ENCODE measurements at places on chromosomes 7 and 10.

GRCh38 chr7:55570218-55570873 lies 2.0 kb downstream of the VOPP1 start:
- no peak for DNase-seq

DNA sequence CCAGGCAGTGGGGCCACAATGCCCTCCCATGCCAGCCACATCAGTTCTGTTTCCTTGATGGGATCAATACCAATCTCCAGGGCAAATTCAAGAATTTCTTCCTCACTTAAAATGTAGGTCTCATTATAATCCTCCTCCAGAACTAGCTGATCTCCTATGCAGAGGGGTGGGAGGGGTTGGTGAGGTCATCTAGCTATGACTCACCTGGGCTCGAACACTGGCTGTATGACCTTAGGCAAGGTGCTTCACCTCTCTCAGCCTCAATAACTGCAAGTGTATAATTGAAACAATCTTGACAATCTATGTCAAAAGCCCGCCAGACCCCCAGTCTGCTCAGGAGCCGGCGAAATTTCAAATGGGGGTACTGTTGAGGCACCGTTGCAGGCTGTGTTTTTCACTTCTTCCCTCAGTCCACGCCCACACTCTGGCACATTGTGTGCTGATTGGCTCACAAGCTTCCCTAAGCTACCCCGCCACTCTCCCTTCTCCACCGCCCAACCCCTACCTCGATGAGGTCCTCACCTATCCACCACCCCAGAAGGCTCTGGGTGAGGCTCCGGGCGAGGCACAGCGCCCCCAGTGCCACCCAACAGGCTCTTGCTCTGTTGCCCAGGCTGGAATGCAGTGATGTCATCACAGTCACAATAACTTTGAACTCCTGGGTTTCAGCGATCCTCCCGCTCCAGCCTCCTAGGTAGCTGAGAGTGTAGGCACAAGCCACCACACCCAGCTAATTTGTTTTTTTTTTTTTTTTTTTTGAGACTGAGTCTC lies 70.5 kb downstream of the ZNF22 start:
- no peak for DNase-seq

DNA sequence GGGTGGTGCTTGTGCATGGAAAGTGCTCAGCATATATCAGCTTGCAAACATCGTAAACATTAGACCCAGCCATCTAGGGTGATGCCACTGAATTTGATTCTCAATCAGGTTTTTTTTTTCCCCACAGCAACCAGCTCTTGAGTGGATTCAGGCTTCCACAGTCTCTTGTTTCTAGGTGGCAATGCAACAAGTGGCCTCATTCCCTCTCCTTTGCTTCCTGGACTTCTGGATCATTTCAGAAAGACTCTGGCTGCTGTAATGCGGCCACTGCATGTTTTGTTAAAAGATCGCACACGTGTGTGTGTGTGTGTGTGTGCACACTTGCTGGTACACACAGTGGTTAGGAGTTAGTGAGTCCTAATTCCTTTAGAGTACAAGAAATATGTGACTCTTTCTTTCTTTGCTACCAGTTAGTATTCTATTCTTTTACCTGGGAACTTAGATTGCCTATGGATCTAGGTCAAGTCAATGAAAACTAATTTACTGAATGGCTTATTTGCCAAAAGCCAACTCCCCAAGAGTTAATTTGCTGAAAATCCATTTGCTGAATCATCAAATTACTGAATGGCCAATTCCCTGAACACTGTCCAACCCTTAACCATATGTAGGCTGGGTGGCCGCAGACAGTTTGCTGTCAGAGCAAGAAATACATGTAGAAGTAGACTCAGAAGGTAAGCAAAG lies 222.5 kb downstream of the CCSER2 start:
- no peak for DNase-seq

GRCh38 chr7:123343611-123344010 lies 143.8 kb upstream of the SLC13A1 start:
- DNase-seq = no peak

- DNase-seq = no peak
Measured at GRCh38 chr10:105468759-105469158, 827.7 kb downstream of the SORCS3 start.
